A549 treated with Hydrocortisone at 1 μM for 4 hours (cell line): ENCODE measurements at places on chromosomes 11 and 22. TPM values are rescaled to one million over a fixed set of nuclear protein-coding genes. Genes with fewer than 3 reads are reported as not detected.

OLFML1 gene
- 0.13 TPM in 1 of 5 replicates, not detected in the others for total RNA-seq

FDXACB1 gene
- total RNA-seq: 1.2 to 1.9 TPM (median 1.3 TPM) in 5 replicates

DRD2 gene
- 0.15 TPM in 1 of 5 replicates, not detected in the others for total RNA-seq

RPUSD4 gene
- 16.3 to 18.3 TPM (median 17.0 TPM) in 5 replicates for total RNA-seq

MRPL23 gene
- total RNA-seq: 124 to 165 TPM (median 151 TPM) in 5 replicates
